ENCODE measurements at places on chromosomes 11 and 22.

GRCh38 chr11:110798201-110798900 is 86.1 kb upstream of the ARHGAP20 start:
- peak; percentile 53 for DNase-seq

GRCh38 chr11:44578279-44578678 is 12.8 kb downstream of the CD82 start:
- DNase-seq, result no peak

GRCh38 chr11:67160872-67161783 is 42.1 kb downstream of the KDM2A start:
- no peak for DNase-seq

GRCh38 chr11:87477321-87477720 is 439.6 kb downstream of the TMEM135 start:
- no peak for DNase-seq

- DNase-seq, result no peak
Measured at GRCh38 chr11:17300372-17300771, 23.8 kb downstream of the NUCB2 start.

DNA sequence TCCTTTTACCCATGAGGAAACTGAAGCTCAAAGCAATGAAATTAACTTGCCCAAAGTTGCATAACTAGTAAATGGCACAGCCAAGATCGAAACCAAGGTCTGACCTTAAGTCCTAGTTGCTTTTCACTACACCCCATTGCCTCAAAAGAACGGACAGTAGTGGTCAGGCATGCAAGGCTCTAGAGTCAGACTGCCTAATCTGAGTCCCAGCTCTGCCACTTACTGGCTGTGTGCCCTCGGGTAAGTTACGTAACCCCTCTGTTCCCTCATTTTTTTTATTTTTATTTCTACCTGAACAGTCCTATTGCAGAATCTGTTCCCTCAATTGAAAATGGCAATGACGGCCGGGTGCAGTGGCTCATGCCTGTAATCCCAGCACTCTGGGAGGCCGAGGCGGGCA is 9.6 kb downstream of the CYB561A3 start:
- no peak for DNase-seq

DNA sequence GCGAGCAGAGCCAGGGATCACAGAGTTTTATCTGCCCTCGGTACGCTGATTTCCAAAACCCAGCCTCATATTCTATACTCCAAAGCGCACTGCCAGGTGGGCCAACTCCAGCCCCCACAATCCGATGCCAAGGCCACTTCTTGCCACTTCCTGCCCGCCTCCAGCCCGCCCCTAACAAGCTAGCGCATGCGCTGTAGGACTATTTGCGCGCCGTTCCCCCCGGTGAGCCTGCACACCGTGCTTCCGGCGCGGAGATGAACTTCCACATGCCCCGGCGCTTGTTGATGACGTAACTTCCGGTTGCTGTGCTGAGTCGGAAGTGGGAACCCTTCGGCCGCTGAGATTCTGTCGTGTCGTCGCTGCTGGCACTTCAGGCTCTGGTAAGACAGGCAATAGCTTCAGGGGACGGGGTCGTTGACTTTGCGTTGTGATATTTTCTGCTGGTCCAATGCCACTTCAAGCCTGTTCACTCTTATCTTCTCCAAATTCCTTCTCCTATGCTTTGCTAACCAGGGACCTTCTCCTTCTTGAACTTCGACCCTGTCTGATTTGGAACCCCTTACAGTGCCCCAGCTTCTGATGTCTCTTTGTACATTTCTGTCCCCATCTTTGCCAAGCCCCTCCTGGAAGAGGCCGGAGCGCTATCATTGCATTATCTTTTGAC is at the start of gene UBE4A:
Gene UBE4A, plus strand, starts transcription at position 306 of the 664 bp plus-strand sequence. CDS start 5,481 bp downstream, outside the sequence.
- peak; percentile 94 for DNase-seq

DNA sequence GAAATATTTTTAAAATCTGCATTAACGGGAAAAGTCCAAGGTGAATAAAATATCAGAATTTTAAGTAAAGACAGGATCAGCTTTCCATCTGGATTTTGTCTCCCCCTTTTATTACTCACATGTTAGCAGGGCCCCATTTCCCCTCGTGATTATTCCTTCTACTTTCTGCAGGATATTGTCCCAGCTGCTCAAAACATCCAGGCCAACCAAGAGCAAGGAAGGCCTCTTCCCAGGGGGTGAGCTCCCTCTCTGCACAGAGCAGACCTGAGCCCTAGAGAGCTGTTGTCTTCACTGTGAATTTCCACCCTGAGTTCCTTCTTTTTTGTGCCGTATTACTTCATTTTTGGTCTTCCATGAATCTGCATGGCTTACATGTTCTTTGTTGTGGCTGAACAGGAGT is 3.7 kb upstream of the TMPRSS13 start:
- DNase-seq, result no peak

DNA sequence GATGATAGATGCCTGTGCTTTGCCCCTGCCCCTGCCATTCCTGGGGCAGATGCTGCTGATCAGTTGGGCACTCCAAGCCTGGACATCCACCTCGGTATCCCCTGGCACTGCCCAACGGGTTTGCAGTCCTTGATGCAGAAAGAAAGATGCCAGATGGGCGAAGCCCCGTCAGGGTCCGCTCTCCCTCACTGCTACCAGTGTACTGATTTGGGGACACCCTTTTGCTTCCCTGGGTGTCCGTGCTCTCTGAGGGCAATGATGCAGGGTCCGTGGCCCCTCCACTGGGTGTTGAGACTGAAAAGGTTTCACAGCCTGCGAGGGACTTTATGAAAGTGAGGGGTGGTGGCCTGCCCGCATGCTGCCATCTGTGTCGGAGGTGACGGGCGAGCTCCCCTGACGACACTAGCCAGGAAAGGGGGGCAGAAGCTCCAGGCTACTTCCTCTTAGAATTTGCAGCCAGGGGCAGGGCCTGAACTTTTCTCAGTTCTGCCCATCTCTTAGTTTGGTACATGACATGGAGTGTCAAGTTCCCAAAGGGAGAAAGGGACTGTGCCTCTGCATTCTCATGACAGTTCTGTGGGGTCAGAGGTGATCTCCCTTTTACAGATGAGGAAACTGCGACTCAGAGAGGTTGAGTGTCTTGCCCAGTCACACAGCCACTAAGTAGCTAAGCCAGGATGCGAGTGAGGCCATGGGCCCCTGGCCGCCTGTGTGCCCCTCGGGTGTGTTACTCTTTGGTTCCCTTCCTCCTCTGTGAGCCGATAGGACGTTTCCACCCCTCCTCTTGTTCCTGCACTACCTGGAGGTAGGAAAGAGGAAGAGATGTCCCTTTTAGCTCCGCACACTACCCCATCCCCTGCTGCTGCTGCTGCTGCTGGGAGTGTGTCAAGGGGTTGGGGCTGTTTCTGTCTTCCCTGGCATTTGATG is 96.6 kb downstream of the BCR start:
- DNase-seq, result no peak

GRCh38 chr11:8258784-8259183 is 4.9 kb downstream of the LMO1 start:
- DNase-seq, result no peak

GRCh38 chr11:8719211-8719649 is 36.6 kb downstream of the RPL27A start:
- peak; percentile 24 for DNase-seq

DNA sequence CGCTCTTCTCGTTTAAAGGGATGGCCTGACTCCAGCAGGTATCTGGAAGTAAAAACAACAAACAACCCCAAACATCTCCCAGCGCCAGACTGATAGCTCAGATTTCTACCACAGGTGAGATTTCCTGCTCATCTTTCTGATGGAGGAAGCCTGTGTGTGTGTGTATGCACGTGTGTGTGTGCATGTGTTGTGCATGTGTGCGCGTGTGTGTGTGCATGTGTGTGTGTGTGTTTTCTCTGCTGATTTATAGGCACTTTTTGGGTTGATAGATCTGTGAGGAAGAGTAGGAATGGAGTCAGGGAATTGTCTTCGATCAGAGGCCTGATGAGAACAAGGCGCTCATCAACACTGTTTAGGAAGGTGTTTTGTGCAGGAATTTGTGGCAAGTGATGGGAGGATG is 103.0 kb downstream of the PKNOX2 start:
- no peak for DNase-seq

GRCh38 chr22:21444701-21445436 is 22.3 kb upstream of the TMEM191C start:
- DNase-seq, result no peak

GRCh38 chr11:63874511-63874910 is 35.6 kb downstream of the MARK2 start:
- DNase-seq, result no peak

DNA sequence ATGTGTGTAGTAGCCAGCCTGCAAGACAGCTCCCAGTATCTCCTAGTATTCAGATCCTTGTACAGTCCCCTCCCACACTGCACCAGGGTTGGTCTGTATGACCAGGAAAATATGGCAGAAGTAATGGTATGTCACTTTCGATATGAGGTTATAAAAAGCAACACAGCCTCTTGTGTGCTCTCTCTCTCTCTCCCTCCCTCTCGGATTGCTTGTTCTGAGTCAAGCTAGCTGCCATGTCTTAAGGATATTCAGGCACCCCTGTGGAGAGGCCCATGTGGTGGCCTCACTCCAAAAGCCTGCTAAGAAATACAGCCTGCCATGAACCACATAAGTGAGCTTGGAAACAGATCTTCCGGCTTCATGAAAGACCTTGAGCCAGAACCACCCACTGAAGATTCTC is 25.4 kb downstream of the FXYD6 start:
- DNase-seq, result no peak

DNA sequence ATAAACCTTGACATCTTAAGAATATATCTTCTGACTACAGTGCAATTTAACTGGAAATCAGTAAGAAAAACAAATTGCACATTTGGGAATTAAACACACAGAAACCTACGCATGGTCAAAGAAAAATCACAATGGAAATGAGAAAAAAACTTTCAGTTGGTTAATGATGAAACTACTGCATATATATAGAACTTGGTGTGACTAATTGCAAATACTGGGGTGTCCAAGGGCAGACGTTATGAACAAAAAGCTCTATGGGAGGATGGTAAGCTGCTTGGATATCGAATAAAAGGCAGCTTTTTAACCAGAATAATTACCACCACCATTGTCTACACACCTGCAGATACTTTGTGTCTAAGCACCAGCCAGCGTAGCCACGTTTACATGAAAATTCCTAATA is 791 bp downstream of the GDPD4 start:
- DNase-seq, result no peak

- DNase-seq, result no peak
Measured at GRCh38 chr22:32700191-32700882, 101.2 kb upstream of the TIMP3 start.

GRCh38 chr11:35158701-35159510 is 19.9 kb downstream of the CD44 start:
- DNase-seq, result no peak

DNA sequence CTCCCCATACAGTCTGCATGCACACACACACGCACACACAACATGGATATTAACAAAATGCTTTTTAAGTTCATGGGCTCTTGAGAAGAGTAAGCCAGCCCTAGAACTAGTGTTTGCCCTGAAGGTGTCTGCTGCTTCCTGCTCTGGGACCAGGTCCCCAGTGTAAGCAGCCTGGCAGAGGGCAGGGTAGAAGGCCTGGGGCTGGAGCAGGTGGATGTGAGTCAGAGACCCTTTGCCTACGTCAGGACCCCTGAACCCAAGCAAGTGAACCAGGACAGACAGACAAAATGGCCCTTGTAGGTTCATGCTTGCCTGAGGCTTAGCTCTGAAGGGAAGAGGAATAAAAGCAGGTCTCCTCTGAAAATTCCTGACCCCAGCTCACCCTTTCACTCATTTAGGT is 357.9 kb downstream of the TBC1D22A start:
- no peak for DNase-seq

DNA sequence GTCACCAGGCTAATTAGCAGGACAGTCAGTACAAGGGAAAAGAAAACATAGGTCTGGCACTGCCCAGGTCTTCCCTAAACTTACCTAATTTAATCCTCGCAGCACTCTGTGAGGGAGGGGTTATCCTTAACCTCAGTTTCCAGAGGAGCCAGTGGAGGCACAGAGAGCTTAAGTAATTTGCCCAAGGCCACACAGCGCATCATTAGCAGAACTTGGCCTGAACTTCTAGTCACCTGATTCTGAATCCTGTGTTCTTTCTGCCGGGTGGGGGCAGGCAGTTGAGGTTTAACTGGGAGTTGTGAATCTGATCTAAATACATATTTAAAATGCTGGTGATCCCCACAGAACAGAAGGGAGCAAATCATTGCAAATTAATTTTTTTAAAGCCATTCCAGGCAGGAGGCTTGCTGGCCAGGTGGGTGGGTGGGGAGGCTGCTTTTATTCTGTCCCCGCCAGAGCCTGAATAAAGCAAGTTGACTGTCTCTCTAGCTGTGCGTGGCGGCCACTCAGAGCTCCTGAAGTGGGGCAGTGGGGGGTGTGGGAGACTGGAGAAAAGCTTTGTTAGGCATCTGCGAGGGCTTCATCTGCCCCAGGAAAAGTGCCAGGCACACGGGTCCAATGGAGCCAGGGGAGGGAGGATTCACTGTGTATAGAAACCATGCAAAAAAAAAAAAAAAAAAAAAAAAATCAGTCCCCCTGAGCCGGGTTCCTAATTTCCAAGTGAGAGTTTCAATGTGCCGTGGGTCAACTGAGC is 66.1 kb downstream of the NFAM1 start:
- no peak for DNase-seq

- no peak for DNase-seq
Measured at GRCh38 chr11:110077831-110078325, 15.3 kb upstream of the ZC3H12C start.

DNA sequence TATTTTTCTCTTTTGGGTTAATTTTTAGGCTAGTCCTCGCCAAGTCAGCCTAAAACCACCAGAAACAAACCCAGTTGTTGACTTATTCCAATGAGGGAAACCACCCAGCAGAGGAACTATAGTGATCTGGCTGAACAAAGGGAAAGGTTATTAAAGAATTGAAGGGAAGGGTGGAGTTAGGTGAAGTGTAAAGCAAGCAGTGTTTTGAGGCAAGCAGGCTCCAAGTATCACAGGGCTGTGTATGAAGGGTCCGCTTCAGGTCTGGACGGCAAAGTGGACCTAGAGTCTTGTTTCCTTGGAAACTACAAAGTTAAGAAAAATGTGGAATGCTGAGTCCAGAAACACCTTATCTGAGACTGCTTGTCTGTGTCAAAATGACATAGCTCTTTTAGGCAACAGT is 3.2 kb upstream of the TCN2 start:
- no peak for DNase-seq

- DNase-seq, result peak; percentile 12
Measured at GRCh38 chr11:57116654-57117053, 65.1 kb upstream of the LRRC55 start.

DNA sequence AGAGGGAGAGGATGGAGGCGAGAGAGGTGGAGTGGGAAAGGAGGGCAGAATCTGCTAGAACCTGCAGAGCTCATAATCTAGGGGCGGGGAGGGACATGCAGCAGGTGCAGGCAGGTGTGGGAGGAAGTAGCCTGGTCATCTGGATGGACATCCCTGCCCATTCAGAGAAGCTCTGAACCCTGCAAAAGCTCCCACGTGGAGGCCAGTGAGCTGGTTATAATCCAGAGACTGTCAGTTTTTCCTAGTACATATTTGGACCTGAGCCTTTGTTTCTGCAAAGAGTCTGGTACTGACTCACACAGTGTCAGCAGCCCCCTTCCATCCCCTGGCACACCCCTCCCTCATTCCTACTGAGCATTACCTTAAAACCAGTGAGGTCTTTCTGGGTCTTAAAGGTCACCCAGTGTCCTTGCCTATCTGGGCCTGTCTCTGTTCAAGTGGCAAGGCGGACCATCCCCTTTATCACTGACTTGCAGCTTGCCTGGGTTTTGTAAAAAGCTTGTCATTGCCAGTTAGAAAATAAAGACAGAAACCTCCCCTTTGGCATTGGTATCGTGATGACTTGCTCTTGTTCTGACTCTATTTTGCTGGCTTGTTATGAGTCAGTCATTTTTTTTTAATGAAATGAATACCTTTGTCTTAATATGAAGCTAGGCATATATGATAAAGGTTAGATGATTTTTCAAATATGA is 26.1 kb downstream of the PTPRJ start:
- no peak for DNase-seq

- no peak for DNase-seq
Measured at GRCh38 chr11:83760932-83761331, 474.8 kb upstream of the CCDC90B start.
